GM23338 (cell line): ENCODE measurements at places on chromosomes 11 and 22.

- peak; percentile 22 for DNase-seq
Observed at GRCh38 chr22:27086080-27087044, 429.0 kb downstream of the MIAT start.

GRCh38 chr11:33515347-33515746 is 185.3 kb downstream of the C11orf91 start:
- no peak for DNase-seq

DNA sequence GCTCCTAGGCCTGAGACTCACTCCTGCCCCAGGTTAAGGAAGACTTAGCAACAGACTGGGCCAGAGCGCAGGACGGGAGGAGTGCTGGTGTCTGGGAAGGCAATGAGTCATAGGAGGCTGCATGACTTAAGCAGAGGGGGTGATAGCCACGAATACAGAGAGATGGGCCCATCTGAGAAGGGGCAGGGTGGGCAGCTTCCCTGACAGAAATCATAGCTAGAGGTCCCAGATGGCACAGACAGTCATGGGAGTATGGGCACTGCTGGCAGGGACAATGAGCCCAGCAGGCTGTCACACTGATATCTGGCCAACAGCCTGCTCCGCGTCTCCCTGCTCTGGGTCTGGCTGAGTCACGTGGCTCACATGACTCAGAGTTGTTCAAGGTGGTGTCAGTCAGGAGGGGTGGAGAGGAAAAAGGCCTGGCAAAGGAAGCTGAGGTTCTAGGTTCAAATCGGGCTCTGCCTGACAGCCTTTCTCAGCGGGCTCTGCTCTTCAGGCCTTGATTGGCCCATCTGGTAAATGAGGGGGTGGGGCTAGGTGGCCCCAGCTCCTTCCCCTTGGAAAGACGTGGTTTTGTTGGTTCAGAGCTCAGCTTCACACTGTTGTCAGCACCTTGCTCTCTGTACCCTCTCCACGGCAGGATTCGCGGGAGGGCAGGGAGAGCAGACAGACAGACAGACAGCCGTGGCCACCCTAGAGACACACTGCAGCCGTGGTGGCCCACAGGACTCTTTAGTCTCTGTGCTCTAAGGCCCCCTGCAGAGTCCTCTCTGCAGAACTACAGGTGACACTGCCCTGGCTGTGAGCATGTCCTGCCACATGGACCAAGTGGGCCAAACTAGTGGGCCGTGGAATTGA is 47.8 kb downstream of the DBX1 start:
- DNase-seq, result no peak

GRCh38 chr11:85751724-85752123 is 59.2 kb downstream of the SYTL2 start:
- DNase-seq, result no peak

- DNase-seq, result no peak
Observed at GRCh38 chr11:69911310-69912160, 92.3 kb upstream of the FGF3 start.
